ENCODE measurements at places on chromosomes 4 and X. TPM values are rescaled to one million over a fixed set of nuclear protein-coding genes. Genes with fewer than 3 reads are reported as not detected.
A peak's percentile ranks its signal among the peaks of the same experiment; 100 is the strongest.

GRCh38 chr4:68249434-68249833 is 3.9 kb upstream of the TMPRSS11B start:
- H3K4me1 ChIP-seq, result no peaks in the 10 kb centered on the region
- H3K27me3 ChIP-seq, result no peaks in the 10 kb centered on the region
- DNase-seq, result no peak
- H3K36me3 ChIP-seq, result no peaks in the 10 kb centered on the region
- no peak overlapping the region for H3K27ac ChIP-seq
- no peak overlapping the region for H3K4me3 ChIP-seq

GRCh38 chr4:31613946-31614623 is 893.9 kb downstream of the PCDH7 start:
- no peak overlapping the region for H3K4me3 ChIP-seq
- H3K36me3 ChIP-seq, result no peaks in the 10 kb centered on the region
- peak; percentile 54 for DNase-seq
- H3K4me1 ChIP-seq, result no peaks in the 10 kb centered on the region
- H3K27ac ChIP-seq, result no peak overlapping the region

DNA sequence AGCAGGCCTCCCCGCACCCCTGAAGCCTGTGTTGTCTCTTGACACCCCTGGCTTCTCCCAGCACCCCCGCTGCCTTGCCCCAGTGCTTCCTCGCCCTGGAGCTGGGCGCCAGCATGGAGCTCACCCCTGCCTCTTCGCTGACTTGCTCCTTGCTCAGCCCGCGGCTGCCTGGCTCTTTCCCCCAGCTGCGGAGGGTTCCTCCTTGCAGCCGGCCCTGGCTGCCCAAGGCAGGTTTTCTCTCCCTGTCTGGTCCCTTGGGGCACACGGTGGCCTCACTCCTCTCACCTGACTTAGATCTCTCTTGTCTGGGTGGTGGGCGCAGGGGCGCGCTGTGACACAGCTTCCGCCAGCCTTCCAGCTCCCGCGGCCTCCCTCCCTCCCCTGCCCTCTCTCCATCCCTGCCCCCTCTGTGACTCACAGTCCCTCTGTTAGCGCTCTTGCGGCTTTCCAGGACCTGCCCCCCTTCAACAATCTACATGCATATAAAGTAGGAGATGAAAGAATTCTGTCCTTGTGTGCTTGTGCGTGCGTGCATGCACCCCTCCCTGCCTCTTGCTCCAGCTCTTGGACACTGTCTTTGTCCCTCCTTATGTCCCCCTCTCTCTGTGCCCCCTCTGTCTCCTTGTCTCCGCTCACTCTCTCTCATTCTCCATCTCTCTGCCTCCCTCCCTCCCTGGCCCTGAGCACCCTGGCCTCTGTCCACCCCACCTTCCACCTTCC is 2.2 kb downstream of the PLXNB3 start:
- no peaks in the 10 kb centered on the region for H3K4me1 ChIP-seq
- H3K27me3 ChIP-seq, result no peaks in the 10 kb centered on the region
- peak overlapping the region; percentile 17 for H3K27ac ChIP-seq
- H3K36me3 ChIP-seq, result no peaks in the 10 kb centered on the region

- H3K4me3 ChIP-seq, result no peak overlapping the region
- H3K27ac ChIP-seq, result no peak overlapping the region
- no peaks in the 10 kb centered on the region for H3K36me3 ChIP-seq
Measured at GRCh38 chr4:20376070-20376469, 124.4 kb downstream of the SLIT2 start.

DNA sequence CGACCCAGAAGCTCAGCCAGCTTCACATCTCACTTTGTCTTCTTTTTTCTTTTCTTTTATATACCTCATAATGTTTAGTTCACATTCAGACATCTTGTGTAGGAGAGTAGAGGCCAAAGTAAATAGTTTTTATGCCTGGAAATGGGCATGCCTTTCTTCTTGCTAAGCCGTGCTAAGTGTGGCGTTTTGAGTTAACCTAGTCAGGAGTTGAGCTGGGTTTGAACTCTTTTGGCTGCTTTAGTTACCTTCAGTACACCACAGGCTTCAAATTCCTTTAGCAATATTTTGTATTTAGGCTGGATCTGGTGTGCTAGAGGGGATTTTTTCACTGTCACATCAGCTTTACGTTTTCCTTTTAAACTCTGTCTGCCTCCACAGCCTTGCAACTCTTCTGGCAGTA is 300.8 kb downstream of the ZNF674 start:
- no peaks in the 10 kb centered on the region for H3K27me3 ChIP-seq
- DNase-seq, result no peak
- H3K4me3 ChIP-seq, result no peak overlapping the region
- H3K36me3 ChIP-seq, result no peaks in the 10 kb centered on the region

- H3K27ac ChIP-seq, result no peak overlapping the region
- H3K27me3 ChIP-seq, result no peaks in the 10 kb centered on the region
- DNase-seq, result no peak
- H3K4me3 ChIP-seq, result no peak overlapping the region
Measured at GRCh38 chrX:136047969-136048368, 62.7 kb downstream of the SLC9A6 start.

- H3K27me3 ChIP-seq, result no peaks in the 10 kb centered on the region
- no peaks in the 10 kb centered on the region for H3K36me3 ChIP-seq
- peaks cover 3% of the 10 kb centered on the region for H3K4me1 ChIP-seq
- no peak overlapping the region for H3K27ac ChIP-seq
Measured at GRCh38 chr4:140448830-140449229, 21.4 kb upstream of the CLGN start.

- no peak overlapping the region for H3K4me3 ChIP-seq
- H3K27ac ChIP-seq, result no peak overlapping the region
- H3K4me1 ChIP-seq, result peaks cover 11% of the 10 kb centered on the region
Measured at GRCh38 chr4:40587351-40587750, 42.3 kb downstream of the RBM47 start.

- no peaks in the 10 kb centered on the region for H3K36me3 ChIP-seq
- H3K27me3 ChIP-seq, result no peaks in the 10 kb centered on the region
- no peak overlapping the region for H3K4me3 ChIP-seq
- no peak overlapping the region for H3K27ac ChIP-seq
- H3K4me1 ChIP-seq, result no peaks in the 10 kb centered on the region
Measured at GRCh38 chr4:83704786-83705185, 168.9 kb downstream of the GPAT3 start.

GRCh38 chrX:9130031-9130430 is 96.1 kb upstream of the FAM9B start:
- no peak for DNase-seq
- no peak overlapping the region for H3K4me3 ChIP-seq
- no peaks in the 10 kb centered on the region for H3K27me3 ChIP-seq
- no peaks in the 10 kb centered on the region for H3K4me1 ChIP-seq

- peak overlapping the region; percentile 8 for H3K27ac ChIP-seq
- H3K36me3 ChIP-seq, result peaks cover 10% of the 10 kb centered on the region
- no peak overlapping the region for H3K4me3 ChIP-seq
Measured at GRCh38 chrX:70478526-70479245, 34.1 kb downstream of the DLG3 start.

- H3K27me3 ChIP-seq, result peaks cover 76% of the 10 kb centered on the region
- no peak overlapping the region for H3K4me3 ChIP-seq
- H3K36me3 ChIP-seq, result no peaks in the 10 kb centered on the region
- no peak for DNase-seq
- no peaks in the 10 kb centered on the region for H3K4me1 ChIP-seq
- no peak overlapping the region for H3K27ac ChIP-seq
Measured at GRCh38 chrX:20414066-20414465, 147.4 kb upstream of the RPS6KA3 start.

DNA sequence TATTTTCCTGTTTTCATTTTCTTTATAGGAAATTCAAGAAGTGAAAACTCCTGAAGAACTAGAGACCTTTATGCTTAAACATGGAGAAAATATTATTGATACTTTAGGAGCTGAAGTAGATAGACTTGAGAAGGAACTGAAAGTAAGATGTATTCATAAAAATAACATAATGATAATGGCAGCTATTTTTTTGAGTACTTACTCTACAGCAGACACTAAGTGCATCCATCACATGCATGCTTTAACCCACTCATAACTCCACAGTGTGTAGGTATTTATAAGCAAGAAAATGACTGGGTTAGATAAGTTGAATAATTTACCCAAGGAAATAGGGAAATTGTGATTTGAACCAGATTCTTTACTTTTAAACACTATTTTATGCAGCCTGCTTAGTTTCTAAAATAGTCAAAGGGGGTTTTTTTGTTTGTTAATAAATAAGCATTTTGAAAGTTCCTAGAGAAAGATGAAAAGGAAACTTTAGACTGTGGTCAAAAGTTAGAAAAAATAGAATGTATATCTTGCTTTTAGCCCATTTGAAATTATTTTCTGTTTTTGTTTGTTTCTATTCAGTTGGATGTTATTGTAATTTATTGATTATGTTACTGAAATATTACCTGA is 74.2 kb downstream of the BEND4 start:
- DNase-seq, result no peak
- peaks cover 34% of the 10 kb centered on the region for H3K36me3 ChIP-seq
- no peaks in the 10 kb centered on the region for H3K27me3 ChIP-seq
- no peaks in the 10 kb centered on the region for H3K4me1 ChIP-seq

DNA sequence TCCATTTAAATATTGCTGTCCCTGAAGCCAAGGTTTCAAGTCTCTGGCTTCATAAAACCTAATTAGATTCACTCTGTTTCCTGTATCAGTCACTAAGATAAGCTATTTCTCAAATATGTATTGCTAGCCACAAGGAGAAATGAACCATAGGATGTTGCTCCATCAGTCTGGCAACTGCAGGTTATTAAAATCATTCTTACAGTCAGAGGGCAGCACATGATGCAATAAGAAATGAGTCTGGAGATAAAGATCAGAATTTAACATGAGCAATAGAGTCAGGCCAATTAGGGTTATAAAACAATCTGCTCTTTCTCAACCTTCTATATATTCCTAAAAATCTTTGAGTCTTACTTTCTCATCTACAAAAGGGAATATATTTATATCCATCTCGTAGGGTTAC is 7.2 kb downstream of the PRKG2 start:
- no peak for DNase-seq
- peaks cover 41% of the 10 kb centered on the region for H3K27me3 ChIP-seq
- H3K27ac ChIP-seq, result no peak overlapping the region
- no peak overlapping the region for H3K4me3 ChIP-seq
- H3K4me1 ChIP-seq, result no peaks in the 10 kb centered on the region

The ABLIM2 gene
- total RNA-seq, result 1.6 TPM

The RPS6KA6 gene
- 15.7 TPM for total RNA-seq

The GABRQ gene
- total RNA-seq, result 1.7 TPM

The THAP6 gene
- 14.3 TPM for total RNA-seq

The UGT2B15 gene
- total RNA-seq, result not detected

The PPP4R3C gene
- not detected for total RNA-seq

All from endodermal cell (in vitro differentiated cells).